NB4 (cell line): ENCODE measurements at places on chromosomes 3 and 15.

- no peak for DNase-seq
These were observed 9.9 kb downstream of the PDIA5 start for GRCh38 chr3:123076496-123077418.

DNA sequence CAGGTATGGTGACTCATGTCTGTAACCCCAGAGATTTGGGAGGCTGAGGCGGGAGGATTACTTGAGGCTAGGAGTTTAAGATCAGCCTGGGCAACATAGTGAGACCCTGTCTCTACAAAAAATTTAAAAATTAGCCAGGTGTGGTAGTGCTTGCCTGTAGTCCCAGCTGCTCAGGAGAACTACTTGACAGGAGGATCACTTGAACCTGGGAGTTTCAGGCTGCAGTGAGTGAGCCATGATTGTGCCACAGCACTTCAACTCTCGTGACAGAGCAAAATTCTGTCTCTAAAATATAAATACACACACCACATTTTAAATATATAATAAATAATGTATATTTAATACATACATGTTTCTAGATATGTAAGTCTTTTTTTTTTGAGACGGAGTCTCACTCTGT lies 53.5 kb upstream of the TEX264 start:
- no peak for DNase-seq

DNA sequence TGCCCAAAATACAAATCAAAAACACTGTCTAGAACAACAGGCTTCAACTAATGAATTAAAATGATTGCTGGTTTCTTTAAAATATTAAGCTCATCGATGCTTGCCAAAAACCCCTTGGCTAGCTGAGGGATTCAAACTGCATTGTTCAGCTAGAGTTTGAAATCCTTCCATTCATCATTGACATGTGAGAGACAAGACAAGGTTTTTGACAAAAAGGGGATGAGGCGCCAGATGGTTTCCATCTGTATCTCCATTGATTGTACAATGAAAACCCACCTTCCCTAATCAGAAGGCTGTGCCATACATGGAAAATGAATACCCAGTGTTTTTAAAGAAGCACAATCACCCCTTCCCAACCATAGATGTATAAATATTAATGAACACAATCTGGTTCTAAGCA lies 67.8 kb downstream of the THRB start:
- DNase-seq: no peak

GRCh38 chr3:123028233-123028828 lies 768 bp upstream of the SEMA5B start:
- peak; percentile 77 for DNase-seq

DNA sequence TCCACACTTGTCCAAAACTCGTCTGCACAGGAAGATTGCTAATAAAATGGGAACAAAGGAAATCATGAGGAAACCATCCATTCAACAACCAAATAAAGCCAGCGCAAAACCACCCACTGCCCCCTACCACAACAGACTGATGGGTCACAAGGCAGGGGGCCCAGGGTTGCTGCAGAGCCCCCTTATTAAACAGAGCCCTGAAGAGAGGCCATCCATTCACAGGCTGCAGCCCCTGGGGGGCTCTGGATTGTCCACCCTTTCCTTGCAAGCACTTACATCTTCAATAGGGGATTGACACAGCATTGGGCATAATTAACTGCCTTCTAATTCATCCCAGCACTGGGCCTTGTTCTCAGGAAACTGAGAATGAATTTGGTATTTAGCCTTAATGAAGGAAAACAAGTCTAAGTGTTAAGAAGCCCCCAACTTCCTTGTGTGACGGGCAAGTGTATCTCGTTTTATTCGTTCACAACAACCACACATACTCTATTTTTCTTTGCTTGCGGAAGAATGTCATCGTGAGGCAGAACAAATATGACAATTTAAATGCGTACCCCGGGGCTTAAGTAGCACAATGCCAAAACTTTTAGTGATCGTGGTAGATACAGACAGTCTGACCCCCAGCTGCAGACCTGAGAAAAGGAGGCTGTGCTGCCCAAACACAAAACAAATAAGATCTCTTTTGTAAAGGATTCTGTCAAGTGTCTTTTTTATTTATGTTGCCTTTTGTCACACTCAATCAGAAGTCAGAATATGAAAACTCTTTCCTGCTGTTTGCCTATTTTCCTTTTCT lies 144.0 kb downstream of the SEMA6D start:
- DNase-seq: no peak

DNA sequence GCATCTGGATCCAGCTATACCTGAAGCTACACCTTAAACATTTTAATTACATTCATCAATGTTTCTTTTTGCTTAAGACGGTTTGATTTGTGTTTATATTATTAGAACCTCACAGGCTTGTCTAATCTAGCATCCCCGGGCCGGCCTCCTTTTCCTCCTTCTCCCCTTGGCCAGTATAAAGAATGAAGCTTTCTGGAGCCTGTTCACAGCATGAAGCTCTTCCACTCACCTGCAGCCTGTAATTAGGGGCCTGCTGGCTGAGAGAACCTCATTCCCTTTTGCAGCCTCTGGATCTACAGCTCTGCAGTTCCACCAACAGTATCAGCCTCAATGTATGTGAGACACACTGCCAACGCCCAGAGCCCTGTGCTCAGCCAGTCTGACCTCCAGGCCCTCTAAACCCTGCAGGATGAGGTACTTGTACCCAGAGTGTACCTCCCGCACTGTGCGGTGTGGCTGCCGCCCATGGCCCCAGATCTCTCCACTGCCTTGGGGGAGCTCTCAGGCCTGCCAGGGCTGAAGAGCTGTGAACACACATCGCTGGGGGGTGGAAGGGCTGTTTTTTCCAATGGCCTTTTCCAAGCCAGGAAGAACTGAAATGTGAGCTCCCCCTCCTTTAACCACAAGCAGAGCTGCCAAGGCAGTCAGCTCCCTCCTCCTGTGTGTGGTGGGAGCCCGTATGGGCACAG lies 114.7 kb upstream of the ALDH1A3 start:
- DNase-seq: no peak

DNA sequence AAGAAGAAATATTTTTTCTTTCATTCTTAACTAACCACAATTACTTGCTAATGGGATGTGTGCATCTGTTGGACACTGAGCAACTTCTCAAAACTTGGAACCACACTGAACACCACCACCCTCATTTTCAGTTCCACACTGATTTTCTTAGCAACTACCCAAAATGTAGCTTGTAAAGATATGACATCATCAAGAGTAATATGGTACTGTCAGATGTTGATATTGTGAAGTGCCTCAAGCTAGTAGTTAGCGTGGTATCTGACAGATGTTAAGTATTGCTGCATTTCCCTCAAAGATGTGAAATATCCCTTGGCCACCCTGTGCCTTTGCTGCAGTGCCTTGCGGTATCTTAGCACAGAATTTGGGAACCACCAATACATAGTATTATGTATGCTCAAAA lies 9.3 kb downstream of the RFTN1 start:
- DNase-seq: peak; percentile 7

GRCh38 chr3:49992326-49992725 lies 52.4 kb downstream of the RBM6 start:
- DNase-seq: no peak

DNA sequence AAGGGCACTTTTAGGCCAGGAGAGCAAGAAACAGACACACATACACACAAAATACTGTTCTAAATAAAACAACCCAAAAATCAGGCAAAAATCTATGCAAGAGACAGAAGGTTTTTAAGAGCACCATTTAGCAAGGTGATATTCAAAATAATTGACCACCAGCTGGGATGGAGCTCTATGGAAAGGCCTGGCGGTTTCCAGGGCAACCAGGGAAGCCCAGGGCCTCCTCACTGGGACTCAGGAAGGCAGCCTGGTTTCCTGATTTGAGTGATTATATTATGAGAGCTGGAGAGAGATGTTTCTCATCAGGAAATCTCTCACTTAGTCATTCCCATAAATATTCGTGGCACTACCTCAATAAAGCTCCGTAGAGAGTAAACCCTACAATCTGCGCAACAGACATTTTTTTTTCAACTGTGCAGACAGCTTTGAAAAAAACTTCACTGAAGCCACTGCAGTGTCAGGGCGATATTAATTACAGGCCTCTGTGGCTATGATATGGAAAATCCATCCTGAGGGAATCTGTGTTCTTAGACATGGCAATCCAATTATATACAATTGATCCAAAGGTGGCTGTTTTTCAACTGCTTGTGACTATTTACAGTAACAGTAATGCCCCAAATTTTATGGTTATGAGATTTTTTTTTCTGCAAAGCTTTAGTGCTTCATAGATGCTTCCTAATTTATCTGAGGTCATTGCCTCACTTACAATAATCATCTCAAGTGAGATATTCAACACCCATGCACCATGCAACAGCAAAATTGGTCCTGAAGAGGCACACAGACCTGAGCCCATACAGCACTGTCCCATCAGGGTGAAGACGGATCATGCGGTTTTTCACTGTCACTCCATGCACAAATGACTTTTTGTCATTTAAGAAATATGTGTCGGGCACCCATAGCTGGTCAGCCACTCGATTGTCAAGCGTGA lies 152.1 kb downstream of the GABRB3 start:
- DNase-seq: no peak

DNA sequence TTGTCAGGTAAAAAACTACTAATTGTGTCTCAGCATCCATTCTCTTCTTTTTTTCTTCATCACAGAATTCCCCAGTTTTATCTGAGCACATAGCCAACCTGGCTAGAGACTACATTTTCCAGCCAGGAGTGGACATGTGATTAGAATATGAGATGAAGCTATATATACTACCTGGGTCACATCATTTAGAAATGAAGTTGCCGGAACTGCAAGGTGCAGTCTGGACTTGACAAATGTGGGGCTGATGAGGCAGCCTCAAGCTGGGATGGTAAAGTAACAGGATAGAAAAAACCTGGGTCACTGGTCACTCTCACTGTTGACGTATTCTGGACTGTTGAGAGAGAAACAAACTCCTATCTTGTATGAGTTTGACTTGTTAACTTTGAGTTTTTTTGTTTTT lies 99.6 kb downstream of the STRIT1 start:
- no peak for DNase-seq
